Stimulated activated CD4-positive, alpha-beta T cell treated with anti-CD3 and anti-CD28 coated beads, Interleukin-1b, Interleukin-23, amount 100 ng/mL, for 1 hour (primary cell): ENCODE measurements at places on chromosomes 12 and 14.

DNA sequence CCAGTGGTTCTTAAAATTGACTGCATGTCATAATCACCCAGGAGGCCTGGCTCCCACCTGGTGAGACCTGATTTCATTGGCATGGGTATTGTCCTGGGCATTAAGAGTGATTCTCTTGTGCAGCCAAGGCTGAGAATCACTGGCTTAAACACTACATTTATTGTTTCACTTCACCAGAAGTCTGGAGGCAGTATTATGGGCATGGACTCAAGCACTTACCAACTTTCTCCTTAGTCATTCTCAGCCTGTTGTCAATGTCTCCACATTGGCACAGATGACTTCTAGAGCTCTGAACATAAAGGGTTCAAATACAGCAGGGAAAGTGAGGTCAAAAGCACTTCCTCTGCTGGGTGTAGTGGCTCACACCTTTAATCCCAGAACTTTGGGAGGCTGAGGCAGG, 25.6 kb upstream of the GCH1 start:
- no peak for DNase-seq

GRCh38 chr14:72303930-72304329, 371.7 kb downstream of the RGS6 start:
- no peak for DNase-seq

DNA sequence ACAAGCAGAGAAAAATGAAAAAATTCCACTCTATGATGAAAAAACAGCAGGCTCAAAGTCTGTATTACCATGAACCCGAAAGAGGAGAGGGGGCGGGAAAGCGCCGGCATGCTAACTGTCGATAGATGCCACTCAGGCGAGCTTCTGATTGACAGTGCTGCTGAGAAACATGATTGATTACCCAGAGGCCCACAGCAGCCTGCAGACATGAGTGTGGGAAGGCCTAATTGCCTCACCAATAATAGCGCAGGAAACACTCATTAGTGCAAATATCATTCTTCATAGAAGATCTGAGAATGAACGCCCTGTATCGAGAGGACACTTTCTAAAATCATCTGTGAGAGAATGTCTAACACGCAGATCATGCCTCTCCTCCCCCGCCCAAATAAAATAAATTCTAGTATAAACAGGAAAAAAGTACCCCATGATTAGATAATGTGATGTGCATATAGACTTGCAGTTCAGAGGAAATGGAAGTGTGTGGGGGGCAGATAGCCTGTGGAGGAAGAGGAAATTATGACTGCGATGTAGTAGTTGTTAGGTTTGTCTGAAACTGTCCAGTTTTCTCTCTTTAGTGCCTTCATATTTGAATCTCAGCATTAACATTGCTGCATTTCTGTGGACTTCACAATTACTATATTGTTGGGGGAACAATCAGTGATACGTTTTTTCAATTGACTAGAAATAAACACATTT, 15.6 kb downstream of the TPH2 start:
- DNase-seq, result no peak

GRCh38 chr12:32292151-32292550, 107.2 kb upstream of the FGD4 start:
- no peak for DNase-seq

- DNase-seq, result no peak
Measured at GRCh38 chr12:43973385-43973784, 137.5 kb downstream of the TMEM117 start.

- DNase-seq, result no peak
Measured at GRCh38 chr12:13764748-13765147, 216.7 kb downstream of the GRIN2B start.

DNA sequence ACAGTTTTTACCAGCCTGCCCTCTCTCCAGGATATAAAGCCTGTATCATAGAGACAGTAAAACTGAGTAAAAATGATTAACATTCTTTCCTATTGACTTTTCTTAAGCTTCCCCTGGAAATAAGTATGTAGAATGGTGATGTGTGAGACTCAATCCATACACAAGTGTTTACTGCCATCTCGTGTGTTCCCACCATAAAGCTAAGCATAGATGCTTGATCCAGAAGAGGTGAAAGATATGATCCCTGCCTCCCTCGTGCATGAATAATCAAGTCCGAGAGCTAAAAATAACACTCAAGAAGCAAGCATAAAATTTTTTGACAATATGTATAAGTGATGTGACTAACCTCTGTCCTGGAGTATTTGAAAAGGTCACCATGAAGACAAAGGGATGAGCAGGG, 16.9 kb upstream of the GSG1 start:
- no peak for DNase-seq

GRCh38 chr12:28954333-28954732, 194.7 kb upstream of the FAR2 start:
- no peak for DNase-seq

DNA sequence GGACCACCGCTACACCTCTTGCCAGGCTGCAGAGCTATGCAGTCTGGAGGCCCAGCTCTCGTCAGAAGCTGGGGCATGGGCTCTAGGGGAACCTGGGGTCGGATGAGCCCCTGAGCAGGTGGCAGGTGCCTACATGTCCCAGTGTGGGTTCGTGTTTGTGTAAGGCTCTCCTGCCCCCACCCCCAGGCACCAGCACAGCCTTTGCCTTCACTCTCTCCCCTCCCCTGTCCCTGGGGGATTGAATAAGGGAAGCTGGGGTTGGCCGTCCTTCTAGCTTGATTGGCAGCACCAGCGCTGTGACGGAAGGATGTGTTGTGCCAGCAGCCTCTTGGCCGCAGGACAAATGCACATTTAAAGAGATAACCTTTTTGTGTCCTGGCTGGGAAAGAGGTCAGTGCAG, 34.8 kb upstream of the TSPAN9 start:
- DNase-seq, result no peak

- DNase-seq, result no peak
Measured at GRCh38 chr12:46711756-46712155, 114.0 kb downstream of the SLC38A4 start.

DNA sequence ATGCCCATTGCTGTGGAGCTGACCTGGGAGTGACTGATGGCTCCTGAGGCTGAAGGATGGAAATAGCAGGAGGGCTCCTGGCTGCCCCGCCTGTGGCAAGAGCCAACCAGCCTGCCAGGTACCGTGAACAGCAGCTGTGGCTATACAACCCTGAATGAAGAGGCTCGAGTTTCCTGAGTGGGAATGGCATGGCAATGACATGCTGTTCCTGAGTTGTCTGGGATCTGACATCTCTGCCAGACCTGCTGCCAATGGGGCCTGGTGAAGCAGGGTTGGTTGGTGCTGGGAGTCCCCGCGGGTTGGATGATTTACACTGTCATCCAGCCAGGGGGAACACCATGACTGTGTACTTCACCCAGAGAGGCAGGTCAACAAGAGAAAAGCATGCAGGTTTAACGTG, 31.8 kb upstream of the LRRC10 start:
- DNase-seq, result no peak

DNA sequence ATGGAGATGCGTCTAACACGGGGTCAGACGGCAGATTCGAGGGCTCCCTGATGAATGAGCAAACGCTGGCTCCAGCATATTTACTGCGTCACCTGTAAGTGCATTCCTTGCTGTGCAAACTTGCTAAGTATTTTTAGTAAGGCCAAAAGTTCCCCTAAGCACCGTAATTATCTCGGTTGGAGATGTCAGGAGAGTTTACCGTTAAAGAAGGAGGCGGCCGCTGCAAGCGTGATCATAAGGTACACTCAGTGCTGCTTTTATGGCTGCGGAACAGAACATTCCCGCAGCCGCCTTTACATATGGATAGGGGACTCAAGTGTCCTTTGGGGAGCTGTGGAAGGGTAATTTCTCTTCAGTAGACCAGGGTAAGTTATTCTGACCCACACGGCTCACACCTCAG, 175.6 kb downstream of the GLT1D1 start:
- no peak for DNase-seq

DNA sequence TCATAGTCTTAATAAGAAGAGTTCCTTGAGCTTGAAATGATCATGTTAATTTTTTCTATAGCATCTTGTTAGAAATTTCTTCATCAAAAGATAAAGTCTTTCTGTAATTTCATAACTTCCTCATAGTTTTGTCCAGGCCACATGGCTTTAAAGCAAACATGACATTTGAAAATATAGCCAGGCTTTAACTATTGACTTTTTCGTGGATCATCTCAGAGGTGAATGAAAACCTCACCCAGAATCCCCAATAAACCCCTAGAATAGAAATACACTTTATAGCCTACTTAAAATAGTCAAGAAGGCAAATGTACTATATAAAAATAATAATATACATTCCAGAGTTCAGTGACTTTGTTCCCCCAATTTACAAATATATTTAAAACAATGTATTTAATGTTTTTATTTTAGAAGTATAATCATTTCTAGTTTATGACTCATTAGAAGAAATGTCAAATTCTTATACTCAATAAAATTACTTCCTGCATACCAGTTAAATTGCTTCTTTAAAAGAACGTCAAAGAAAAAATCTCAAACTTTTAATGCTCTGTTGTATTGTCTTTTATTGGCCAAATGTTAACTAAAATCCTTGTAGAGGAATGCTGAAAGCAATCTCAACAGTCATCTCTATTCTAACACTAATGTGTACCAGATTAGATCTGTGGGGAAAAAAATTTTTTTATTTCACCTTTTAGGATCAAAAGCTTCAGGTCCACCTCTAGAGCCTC, 21.6 kb downstream of the EXOC5 start:
- no peak for DNase-seq

DNA sequence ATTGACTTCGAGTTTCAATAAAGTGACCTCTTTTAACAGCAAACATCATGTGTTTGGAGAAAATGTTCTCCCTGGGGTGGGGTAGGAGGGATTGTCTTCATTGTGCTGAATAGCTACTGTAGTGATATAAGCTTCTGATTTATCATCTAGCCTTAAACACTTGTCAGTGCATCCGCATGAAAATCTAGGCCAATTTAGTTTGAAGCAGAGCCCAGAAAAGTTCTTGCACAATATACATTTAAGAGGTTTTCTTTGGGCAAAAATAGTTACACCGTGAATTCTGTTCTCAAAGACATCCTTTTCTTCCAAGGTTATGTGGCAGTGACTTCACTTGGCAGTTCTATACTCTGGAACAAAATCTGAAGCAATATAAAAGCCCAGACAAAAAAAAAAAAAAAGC, 136.0 kb upstream of the IFNG-AS1 start:
- no peak for DNase-seq

DNA sequence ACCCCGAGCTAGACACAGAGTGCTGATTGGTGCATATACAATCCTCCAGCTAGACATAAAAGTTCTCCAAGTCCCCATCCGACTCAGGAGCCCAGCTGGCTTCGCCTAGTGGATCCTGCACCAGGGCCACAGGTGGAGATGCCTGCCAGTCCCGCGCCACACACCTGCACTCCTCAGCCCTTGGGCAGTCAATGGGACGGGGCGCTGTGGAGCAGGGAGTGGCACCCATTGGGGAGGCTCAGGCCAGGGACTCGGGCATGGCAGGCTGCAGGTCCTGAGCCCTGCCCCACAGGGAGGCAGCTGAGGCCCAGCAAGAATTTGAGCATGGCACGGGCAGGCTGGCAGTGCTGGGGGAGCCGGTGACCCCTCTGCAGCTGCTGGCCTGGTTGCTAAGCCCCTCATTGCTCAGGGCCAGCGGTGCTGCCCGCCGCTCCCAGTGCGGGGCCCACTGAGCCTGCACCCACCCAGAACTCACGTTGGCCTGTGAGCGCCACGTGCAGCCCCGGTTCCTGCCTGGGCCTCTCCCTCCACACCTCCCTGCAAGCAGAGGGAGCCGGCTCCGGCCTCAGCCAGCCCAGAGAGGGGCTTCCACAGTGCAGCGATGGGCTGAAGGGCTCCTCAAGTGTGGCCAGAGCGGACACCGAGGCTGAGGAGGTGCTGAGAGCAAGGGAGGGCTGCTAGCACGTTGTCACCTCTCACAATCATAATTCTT, 136.7 kb downstream of the PAWR start:
- no peak for DNase-seq

DNA sequence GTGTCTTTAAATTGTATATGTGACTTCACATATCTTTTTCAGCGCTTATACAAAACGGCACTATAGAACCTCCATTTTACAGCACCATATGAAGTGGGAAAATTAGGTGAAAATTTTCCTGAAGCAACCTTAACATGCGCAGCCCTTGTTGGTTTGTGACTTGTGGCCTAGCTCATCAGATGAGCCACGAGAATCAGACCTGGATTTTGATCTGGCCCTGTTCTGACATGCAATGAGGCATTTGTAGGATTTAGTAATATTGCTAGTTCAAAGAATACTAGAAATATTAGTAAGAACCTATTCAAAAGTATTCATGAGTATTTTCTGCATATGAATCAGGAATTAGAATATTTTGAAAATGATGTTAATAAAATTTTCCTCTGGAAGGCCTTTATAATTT, 2.9 kb downstream of the CDKN1B start:
- no peak for DNase-seq

DNA sequence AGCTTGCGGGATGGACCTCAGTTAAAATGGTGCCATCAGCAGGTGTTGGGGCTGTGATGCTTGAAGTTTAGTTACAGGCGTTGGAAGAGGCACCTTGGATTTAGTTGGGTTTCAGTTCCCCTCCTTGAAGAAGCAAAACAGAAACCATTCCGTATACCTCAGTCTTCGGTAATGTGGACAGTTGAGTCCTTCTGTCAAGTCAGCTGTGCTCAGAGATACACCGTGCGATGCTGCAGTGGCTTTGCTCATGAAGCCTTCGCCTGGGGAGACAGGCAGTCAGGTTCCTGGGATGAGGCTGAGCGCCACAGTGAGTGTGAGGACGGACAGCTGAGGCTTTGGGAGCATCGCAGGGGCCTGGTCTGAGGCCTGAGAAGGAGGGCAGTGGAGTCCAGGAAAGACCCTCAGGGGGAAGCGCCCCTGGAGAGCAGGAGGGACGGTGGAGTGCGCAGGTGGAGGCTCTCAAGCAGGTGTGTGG, 7.4 kb downstream of the RAN start:
- no peak for DNase-seq

GRCh38 chr14:63632932-63633514, 8.6 kb downstream of the WDR89 start:
- DNase-seq, result no peak

GRCh38 chr14:74507085-74507484, 13.5 kb downstream of the ISCA2 start:
- no peak for DNase-seq

GRCh38 chr14:24713404-24713803, 79.4 kb upstream of the GZMB start:
- DNase-seq, result no peak
